Activated CD8-positive, alpha-beta memory T cell treated with anti-CD3 and anti-CD28 coated beads for 4 hours (primary cell): ENCODE measurements at places on chromosomes 2 and 18.
A peak's percentile ranks its signal among the peaks of the same experiment; 100 is the strongest.

DNA sequence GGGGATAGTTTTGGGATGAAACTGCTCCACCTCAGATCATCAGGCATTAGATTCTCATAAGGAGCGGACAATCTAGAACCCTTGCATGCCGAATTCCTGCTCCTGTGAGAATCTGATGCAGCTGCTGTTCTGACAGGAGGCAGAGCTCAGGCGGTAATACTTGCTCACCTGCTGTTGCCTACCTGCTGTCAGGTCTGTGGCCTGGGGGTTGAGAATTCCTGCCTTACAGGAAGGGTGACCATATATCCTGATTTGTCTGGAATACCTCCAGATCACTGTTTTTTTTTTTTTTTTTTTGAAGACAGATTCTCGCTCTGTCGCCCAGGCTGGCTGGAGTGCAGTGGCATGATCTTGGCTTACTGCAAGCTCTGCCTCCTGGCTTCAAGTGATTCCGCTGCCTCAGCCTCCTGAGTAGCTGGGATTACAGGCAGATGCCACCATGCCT is 21.7 kb downstream of the ACSL3 start:
- DNase-seq, result no peak

GRCh38 chr2:179911569-179911968 is 50.2 kb upstream of the ZNF385B start:
- DNase-seq, result no peak

- no peak for DNase-seq
These were observed 104.9 kb downstream of the EIPR1 start for GRCh38 chr2:3272761-3273160.

DNA sequence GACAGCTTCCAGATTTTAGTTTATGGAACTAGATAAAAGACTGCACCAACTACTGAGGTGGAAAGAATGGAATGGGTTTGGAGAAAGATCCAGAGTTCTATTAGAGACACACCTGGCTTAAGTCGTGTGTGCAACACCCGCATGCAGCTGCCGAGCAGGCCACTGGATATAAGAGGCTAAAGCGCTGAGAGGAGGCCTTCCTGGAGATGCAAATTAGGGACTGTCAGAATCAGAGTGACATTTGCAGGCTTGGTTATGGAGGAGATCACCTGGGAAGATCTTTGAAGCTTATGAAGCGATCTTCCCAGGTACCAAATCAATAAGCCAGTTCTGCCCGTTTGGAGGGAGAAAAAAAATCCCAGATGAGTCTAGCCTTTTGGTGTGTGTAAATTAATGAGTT is 30.4 kb upstream of the KLHL29 start:
- DNase-seq, result no peak

- DNase-seq, result no peak
These were observed 960.9 kb downstream of the CBLN2 start for GRCh38 chr18:71583252-71583651.

DNA sequence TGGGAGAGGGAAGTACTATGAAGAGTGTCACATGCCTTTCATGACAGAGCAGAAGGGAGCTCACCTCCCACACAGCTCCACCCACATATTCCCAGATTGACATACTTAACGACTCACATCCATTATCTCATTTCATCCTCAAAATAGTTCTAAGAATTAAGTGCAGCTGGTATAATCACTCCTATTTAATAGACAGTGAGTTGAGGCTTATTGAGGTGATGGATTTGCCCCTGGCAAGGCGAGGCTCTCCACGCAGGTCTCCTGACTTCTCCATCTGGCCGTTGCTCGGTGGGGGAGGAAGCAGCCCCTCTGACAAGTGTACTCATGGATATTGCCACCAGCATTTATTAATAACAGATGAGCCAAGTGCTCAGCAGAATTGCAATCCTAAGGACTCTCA is 81.4 kb downstream of the TGOLN2 start:
- DNase-seq, result no peak

DNA sequence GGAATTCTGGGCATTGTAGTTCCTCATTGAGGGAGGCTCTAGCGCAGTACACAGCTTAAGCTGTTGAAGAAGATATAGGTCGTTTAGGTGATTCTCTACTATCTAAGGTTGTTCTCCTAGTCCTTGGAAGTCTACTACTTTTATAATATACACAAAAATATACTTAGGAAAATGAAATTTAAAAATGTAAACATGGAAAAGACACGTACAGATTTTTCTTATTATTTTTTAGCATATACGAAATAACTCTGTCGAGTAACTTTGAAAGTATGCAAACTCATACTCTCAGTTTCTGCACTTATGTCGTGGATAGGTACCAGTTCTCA is 272 bp upstream of the FASTKD1 start:
- DNase-seq, result no peak

- DNase-seq, result no peak
These were observed 12.1 kb downstream of the SPIRE1 start for GRCh38 chr18:12645751-12646203.

DNA sequence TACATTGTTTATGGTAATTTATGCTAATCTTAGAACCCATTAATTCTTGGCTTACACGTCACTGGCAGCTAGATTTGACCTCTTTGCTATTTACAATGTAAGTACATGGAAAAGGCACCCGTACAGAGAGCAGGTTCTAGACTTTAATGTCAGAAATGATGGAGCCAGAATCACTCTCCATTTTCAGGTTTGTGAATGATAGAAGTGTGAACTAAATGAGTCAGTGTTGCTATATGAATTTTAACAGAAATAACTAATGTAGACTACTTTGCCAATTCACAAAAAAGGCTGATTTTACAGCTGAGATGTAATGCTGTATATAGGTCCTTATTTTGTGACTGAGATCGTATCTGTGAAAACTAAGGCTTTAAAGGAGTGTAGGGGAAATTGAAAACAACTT is 214.6 kb downstream of the LDLRAD4 start:
- no peak for DNase-seq

GRCh38 chr2:176104316-176105077 is 2.6 kb upstream of the HOXD11 start:
- DNase-seq, result no peak

GRCh38 chr2:29010946-29011345 is 29.8 kb downstream of the TOGARAM2 start:
- peak; percentile 37 for DNase-seq

DNA sequence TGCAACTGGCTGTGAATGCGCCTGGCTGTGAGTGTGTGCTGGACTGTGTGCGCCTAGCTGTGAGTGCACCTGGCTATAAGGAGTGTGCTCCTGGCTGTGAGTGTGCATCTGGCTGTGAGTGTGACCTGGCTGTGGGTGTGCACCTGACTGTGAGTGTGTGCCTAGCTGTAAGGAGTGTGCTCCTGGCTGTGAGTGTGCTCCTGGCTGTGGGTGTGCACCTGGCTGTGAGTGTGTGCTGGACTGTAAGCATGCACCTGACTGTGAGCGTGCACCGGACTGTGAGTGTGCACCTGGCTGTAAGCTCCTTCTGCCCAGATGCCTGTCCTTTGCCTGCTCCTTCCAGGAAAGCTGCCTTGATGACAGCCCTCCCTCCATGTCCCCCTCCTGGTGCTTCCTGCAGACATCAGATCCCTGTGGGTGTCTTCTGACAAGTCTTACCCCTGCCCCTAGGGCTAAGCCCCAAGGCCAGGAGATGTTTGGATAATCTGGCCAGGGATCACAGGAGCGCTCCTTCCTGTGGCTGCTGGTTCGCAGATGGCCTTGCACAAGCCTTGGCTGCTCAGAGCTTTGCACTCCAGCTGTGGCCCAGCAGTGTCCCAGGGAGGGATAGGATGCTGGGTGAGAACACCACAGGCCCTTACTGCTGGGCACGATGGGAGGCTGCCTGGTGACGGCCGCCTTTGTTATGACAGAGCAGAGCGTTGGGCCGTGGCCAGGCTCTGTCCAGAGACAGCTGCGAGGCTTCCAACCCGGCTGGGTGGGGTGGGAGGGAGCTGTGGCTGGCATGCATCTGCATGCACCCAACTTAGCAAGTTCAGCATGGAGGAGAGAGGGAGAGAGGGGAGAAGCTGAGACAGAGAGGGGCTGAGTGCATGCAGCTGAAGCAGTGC is 89.9 kb downstream of the GLI2 start:
- DNase-seq, result no peak

- DNase-seq, result no peak
These were observed 143.1 kb upstream of the COPS8 start for GRCh38 chr2:236942554-236942953.

DNA sequence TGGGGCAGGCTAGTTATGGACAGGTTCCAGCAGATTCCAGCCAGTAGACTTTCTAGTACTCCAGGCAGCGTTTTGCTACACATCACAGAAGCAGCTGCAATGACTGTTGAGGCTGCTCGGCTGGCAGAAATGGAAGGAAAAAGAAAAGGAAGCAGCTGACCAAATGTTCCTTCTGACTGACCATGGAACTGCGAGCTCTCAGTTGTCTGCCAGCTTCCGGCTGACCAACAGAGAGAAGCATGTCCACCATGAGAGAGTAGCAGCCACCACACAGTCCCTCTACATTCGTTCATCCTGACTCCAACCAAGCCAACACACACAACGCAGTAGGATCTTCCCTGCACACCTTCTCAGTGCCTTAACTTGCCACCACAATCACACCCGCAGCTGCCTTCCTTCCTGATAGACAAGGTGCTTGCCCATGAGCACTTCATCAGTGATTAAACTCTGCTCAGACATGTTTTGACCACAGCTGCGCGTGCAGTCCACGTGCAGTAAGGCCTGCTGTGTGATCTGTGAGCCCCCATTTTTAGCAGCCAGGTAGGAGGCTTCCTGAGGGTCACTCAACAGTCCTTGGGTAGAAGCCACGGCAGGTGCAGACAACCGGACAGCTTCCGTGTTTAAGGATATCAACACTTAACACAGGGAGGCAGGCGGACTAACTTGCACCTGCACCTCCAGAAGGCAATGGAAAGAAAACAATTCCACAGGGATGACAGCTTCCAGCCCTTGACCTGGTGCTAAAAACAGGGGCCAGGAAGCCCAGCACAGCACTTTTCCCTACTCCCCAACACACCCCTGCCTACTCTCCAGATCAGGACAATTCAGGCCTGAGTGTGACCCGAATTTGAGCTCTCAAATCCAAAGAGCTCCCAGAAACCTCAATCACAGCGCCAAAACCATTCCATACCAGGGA is 996 bp downstream of the TGFBRAP1 start:
- DNase-seq, result no peak

DNA sequence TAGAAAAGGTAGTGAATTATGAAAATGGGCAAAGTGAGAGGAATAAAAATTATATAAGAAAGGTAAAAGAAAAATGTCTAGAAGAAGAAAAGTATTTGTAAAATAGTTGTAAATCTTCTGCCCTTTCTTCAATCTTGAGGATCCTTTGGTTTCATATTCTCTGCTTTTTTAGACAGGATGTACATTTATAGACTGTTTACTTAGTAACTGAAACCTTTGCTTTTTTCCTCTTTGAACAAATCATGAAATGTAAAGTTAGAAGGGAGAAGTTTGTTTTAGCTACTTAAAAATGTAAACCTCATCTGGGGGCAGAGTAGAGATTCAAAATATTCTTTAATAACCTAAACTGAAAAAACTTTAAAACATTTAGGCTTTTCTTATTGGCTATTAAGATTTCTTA is 150.4 kb upstream of the ITGA4 start:
- no peak for DNase-seq

- no peak for DNase-seq
These were observed 73.5 kb upstream of the SERTAD2 start for GRCh38 chr2:64727013-64727767.

DNA sequence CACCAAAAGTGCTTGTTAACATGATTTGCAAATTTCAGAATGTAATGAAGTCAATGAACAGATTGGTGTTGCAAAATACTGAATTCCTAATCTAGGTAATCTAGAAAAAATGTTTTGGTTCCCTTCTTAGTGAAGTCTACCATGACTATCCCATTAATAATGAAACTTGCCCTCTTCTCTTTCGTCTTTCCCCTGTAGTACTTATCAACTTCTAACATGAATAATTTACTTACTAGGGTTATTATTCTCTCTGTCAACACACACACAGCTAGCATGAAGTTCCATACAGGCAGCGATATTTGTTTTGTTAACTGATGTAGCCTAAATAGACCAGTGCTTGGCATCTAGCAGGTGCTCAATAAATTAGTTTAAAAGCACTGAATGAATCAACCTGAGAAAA is 160.2 kb downstream of the NCK2 start:
- DNase-seq, result no peak

DNA sequence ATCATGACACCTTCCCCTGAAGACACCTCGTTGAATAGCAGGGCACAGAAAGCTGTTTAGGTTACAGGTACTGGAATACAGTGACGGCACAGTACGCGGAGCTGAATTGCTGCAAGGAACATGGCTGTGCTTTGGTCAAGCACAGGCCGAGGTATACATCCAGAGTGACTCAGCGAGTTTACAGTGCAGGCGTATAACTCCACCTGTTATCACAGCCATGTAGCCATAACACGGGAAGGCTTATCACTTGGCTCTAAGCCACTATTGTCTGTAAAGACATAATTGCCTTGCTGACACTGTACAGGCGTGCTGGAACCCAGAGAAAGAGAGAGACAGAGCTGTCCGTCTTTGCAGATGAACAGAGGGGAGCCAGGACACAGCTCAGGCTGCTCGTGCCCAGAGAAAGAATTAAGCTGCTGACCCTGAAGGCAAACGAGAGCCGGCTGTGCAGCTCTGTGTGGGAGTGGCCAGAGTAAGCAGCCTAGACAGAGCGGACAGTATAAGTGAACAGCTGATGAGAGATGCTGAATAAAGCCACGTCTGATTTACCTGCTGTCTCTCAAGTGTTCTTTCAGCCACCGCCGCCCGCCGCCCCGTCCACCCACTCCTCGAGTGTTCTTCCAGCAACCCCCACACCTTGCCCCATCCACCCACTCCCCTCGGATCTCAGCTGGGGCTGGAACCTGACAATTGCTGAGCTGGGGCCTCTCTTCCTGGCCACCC is 87.3 kb upstream of the PPP1CB start:
- no peak for DNase-seq

- peak; percentile 16 for DNase-seq
These were observed 56.0 kb downstream of the TEX44 start for GRCh38 chr2:231648579-231649174.

DNA sequence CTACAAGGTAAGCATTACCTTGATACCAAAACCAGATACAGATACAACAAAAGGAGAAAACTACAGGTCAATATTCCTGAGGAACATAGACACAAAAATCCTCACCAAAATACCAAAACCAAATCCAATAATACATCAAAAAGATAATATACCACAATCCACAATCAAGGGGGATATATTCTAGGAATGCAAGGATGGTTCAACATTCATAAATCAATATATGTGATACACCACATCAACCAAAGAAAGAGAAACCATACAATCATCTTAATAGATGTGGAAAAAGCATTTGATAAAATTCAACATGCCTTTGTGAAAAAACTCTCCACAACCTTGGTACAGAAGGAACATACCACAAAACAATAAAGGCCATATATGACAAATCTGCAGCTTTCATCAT is 28.4 kb downstream of the DNAH7 start:
- no peak for DNase-seq

GRCh38 chr2:16012626-16013358 is 72.4 kb downstream of the MYCN start:
- DNase-seq, result no peak

DNA sequence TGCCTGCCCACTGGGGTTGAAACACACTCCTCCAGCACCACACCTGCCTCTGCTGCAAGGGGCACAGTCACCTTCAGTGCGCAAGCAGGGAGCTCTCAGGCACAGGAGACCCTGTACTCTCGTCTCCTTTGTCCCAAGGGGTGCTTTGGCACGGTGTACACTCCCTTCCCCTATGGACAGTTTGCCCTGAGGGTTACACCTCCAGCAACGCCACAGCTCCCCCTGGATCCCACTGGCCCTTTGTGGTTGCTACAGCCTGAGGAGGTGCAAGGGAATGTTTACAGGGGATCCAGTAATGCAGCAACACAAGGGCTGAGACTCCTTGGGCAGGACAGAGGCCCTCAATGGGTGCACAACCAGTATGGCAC is 45.2 kb upstream of the FAM117B start:
- no peak for DNase-seq
